ENCODE measurements at places on chromosomes 4 and X.
A peak's percentile ranks its signal among the peaks of the same experiment; 100 is the strongest.

DNA sequence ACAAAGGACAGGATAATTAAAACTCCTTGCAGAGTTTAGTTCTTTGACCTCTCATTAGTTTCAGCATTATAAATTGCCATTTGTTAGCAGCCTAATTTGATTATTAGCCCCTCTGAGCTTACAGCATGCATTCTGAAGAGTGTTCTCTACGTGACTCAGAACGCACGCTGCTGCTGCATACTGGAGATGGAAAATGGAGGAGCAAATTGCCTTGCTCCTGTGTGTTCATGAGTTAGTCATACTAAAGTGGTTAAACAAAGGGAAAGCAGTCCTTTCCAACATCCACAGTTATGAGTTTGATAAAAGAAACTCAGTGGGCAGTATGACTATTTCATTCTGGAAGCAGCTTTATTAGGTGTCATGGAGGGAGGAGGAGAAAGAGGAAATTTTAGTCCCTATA lies 922.5 kb downstream of the RPA4 start:
- no peak for DNase-seq

- no peak for DNase-seq
These were observed 13.7 kb upstream of the HTRA3 start for GRCh38 chr4:8255698-8256441.

GRCh38 chr4:41207291-41207831 lies 7.0 kb downstream of the APBB2 start:
- peak; percentile 5 for DNase-seq

GRCh38 chrX:151825925-151826485 lies 86.7 kb upstream of the MAGEA4 start:
- DNase-seq, result no peak

DNA sequence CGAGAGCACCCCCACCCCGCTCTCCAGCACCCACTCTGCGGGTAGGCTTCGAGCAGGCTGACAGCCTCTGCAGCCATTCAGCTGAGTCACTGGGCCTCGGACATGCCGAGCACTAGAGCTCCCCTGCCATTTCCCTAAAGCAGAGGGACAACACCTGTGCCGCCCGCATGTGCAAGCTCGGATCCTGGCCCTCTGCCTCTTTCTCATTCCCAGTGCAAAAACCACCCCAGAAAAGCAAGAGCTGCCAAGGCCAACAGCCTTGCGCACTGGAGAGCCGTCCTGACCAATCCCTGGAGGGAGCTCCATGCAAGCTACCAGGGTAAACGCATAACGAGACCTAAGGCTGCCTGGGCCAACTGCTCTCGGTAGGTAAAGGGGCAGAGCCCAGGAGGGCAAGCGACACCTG lies 5.3 kb downstream of the HCFC1 start:
- no peak for DNase-seq

DNA sequence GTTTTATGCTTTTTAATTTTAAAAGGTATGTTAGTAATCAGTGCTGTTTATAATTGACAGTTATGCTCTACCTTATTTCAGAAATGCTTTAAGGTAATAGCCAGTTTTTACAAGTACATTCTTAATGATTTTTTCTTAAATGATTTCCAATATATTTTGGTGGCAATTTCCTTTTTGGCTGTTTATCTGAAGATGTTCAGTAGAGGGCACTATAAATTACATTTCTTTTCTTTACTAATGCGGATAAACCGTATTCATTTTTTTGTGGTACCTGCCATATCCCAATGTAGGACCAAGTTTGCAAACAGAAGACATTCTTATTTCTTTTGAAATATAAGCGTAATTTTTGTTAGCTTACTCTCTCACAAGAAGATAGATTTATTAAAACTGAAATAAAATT lies 65.4 kb downstream of the CCKAR start:
- peak; percentile 0 for DNase-seq
